ENCODE measurements at places on chromosomes 2 and 18.
A peak's percentile ranks its signal among the peaks of the same experiment; 100 is the strongest.

DNA sequence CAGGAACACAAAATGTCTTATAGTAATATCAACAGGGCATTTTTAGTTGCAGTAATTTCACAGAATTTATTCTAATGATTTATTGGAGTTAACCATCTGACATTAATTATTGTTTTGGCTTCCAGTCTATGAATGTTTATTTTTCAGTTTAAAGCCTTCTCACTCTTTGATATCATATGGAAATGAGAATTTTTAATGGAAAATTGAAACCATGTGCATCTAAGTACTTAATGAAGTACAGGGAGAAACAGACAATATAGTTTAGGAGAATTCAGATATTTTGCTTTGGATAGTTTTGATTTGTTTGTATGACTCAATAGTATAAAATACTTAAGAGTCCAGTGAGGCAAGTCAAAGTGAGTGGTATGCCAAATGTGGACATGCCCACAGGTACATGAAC is 126.1 kb downstream of the OLA1 start:
- DNase-seq, result no peak

DNA sequence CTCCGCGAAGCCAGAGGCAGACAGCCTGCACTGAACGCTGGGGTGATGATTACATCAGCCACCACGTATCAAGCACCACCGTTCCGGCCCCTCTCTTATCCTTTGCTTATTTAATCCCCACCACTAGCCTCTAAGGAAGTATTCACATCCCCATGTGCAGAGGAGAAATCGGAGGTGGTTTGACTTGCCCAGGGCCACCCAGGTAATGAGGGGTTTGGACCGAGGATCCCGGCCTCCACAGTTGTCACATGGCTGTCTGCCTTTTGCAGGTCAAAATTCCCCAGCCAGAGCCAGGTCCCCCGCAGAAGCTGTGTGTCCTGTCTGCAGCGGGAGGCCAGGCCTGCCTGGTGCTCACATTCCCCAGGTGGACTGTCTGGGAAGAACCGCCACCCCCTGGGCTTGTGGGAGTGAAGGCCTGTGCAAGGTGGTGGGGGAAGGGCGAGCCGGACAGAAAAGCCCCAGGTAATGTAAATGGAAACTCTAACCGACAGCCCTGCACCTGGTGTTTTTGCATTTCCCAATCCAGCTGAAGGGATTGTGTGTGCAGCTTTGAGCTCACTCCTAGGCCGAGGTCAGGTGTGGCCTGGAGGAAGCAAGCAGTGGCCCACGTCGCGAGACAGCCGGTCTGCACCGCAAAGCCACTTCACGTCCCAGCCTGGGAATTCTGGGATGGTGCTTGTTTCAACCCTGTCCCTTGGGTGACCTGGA is 108.5 kb upstream of the ID2 start:
- DNase-seq, result no peak

DNA sequence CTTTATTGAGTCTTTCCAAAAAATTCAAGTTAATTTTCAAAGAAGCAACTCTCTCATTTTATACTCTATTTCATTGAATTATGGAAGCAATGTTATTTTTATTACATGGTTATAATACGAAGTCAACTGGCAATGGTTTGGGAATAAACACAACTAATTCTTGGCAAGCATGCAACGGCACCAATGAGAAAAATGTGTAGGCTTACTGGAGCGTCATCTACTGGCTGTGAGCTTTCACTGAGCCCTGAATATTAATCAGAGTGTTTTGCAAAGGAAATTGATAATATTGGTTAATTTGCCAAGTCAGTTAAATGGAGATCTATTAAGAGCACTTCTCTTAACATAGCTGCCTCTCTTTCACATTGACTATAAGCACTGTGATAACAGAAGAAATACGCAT is 163.9 kb downstream of the IKZF2 start:
- DNase-seq, result no peak

DNA sequence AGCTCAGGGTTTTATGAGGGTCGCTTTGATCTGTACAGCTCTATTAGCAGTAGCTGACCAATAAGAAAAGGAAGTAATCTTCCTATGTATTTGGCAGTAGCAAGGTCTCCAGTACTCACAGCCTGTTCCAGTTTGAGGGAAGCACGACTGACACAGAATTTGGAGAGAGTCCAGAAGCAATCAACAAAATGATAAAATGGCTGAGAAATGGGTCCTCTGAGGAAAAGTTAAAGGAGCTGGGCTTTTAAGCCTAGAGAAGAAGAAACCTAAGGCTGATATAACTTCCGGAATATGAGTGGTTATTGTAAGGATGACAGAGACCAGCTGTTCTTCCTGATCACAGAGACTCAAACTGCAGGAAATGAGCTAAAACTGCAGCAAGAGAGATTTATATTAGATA is 382.8 kb downstream of the GPD2 start:
- no peak for DNase-seq

- DNase-seq, result no peak
These were observed 319.4 kb upstream of the RBMS1 start for GRCh38 chr2:160812830-160813505.

DNA sequence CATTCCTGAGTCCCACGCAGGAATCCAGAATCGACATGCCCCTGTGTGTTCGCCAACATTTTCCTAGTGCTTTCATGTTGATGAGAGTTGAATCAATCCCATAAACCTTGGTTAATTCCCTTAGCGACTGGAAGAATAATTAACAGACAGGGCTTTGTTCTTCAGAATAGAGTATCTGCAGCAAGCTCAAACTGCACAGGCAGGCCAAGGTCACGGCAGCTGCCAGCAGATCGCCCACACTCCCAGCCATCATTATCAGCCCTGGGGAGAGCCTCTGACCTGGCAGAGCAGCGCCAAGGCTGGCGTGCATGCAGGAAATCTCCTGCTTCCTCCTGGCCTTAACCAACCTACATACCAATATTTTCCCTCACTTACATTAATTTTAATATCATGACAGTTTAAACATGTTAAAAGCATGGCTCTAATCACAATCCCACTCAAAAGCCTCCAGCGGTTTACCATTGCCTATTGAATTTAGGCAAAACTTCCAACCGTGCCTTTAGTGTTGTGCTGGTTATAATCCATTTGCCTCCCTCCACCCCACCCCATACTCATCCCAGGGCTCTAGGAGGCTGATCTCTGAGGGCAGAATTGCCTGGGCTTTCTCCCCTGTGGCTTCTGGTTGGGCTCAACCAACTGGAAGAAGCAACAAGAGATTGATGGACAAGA is 46.8 kb upstream of the NCK2 start:
- no peak for DNase-seq

DNA sequence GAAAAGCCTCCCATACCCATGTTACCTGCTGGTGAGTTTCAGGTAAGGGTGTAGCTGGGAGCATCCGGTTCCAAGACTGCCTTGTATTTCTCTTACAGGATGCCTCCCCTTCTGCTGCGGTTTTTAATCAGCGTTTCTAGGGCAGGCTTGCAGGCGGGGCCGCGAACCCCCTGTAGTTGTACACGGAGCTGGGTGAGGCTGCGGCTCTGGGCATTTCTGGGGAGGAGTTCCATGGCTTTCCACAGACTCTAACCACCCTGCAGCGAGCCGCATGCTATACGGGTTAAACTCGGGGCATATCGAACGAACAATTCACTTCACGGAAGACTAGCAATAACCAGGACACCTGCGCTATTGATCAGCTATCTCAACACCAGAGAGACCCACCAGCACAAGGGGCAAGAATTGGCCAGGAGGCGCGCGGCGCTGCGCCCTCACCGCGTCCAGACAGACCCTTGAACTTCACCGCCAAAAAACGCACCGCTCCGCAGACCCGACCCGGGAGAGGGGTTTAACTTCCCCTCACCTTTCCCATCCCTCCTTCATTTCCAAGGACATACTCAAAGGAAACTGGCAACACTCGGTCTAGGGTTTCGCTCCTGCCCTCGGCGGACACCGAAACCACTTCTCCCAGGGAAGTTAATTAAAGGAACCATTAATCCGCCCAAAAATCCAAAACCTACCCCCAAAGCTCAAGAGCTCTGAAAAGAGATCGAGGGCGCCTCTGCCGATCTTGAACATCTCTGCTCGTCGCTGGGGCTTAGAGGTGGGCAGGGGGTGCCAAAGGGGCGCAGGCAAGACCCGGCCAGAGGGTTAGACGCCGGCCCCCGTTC is 909 bp downstream of the TGFA start:
- no peak for DNase-seq

- peak; percentile 78 for DNase-seq
These were observed 22.0 kb downstream of the FHL2 start for GRCh38 chr2:105376789-105377240.

- DNase-seq, result no peak
These were observed 74.3 kb upstream of the CCDC150 start for GRCh38 chr2:196565106-196565765.

DNA sequence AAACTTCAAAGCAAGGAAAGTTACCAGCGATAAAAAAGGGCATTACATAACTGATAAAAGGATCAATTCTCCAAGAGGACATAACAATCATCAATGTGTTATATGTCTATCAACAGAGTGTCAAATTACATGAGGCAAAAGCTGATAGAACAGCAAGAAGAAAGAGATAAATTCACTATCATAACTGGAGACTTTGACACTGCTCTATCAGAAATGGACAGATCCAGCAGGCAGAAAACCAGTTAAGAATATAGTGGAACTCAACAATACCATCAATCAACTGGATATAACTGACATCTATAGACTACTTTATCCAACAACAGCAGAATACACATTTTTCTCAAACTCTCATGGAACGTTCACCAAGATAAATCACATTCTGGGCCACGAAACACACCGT is 65.0 kb downstream of the ROCK2 start:
- DNase-seq, result no peak

DNA sequence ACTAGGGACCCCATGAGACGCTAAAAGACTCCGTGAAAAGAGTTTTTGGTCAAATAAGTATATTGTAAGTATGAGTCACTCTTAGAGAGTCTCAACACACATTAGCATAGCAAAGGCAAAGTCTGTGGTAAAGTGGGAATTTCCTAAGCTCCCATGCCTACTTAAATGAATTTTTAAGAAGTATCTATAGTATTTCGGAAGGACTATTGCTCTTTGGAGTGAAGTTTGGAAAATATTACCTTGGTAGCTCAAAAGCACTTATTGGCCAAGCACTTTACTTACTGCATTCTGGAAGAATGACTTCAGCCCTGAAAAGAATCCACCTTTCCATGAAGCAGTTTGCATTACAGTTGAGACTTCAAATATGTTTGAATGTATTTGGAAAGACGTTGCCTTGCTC is 57.1 kb downstream of the CAVIN2 start:
- peak; percentile 32 for DNase-seq

DNA sequence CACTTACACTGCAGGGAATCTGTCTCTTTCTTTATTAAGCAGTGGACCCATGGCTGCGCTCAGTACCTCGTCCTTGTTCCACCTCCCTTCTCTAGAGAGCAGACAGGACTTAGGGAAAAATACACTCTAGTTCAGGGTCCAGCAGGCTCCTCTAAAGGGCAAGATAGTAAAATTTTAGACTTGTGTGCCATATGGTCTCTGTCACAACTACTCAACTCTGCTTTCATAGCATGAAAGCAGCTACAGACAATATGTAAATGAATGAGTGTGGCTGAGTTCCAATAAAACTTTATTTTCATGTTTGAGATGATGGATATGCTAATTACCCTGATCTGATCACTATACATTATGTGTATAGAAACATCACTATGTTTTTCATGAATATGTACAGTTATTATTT is 163.1 kb downstream of the BABAM2 start:
- DNase-seq, result no peak

GRCh38 chr18:30920757-30921156 is 121.8 kb downstream of the DSC3 start:
- no peak for DNase-seq

DNA sequence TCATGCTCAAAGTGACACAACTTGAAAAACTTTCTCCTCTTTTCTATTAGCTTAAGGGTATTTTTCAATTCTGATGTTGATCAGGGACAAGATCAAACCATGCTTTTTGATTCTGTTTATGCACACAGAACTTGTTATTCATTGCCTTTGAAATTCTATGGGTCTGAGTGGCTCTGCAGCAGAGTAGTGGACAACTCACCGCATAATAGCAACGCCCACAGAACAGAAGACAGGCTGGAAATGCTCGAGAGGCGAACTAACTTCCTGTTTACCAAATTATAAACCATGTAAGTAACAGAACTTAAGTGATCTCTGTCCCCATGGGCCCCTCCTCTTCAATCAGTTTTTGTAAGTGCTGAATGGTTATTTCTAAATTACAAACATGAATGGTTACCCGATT is 131.2 kb downstream of the CBLN2 start:
- DNase-seq, result no peak

DNA sequence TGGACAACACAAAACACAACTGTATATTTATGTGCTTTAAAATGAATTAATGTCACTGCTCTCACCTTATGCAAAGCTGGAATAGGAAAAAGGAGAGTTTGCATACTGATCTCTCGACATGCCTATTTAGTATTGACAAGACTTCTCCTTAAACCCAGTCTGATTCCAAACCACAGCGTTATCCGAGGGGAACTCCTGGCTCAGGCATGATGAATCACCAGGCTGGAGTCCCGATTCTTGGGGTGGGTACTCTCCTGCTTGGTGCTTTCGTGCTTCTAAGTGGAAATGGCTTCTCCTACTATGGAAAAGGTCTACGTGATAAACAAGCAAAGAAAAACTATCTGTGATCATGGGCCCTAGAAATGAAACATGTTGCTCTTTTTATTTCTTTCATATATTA is 88.9 kb upstream of the SLC35G4 start:
- DNase-seq, result peak; percentile 28

DNA sequence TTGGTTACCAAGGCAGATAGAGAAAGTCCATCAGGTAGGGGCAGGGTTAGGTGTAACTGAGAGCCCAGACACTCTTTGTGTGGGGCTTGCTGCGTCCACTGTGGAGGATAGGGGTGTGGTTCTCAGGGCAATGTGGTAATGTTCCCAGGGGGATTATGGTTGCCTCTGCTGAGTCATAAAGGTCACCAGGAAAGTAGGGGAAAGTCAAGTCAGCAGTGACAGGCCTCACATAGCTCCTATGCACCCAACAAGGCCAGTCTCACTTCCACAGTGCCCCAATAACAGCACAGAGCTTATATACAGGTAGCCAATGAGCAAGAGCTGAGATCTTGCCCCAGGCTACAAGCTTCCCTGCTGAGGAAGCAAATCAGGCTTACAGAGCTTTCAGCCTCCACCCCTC is 1438.0 kb upstream of the ZEB2 start:
- DNase-seq, result peak; percentile 26

DNA sequence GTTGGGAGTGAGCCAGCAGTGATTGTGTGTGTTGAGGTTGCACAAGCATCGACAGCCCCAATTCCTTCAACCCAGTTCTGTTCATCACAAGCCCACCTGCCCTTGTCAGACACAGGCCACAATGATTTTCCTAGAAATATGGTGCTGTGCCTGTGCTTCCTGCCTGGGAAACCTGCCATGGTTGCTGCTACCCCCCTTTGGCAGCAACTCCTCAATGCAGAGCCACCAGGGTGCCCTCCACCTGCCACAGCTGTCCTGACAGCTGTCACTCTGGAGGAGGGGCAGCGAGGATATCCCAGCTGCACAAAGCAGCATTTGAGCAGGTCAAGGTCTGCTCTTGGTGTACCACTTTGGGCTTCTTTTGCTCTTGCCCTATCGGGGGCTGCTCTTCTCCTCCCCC is 27.1 kb downstream of the SMIM21 start:
- DNase-seq, result no peak

DNA sequence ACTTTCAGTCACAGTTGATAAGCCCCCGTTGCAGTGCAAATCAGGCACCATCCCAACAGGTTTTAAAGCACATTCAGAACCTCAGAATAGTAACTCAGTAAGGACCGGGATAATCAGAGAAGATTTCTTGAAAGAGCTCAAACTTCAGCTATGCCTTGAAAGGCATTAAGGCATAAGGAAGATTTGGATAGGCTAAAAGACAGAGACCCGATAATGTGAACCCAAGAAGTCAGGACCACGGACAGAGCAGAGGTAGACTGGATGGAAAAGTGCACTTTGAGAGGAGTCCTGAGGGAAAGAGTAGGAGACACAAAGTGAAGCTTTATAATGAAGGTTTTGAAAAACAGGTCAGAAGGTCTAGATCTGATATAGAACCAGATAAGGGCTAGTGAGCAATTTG is 36.9 kb upstream of the KLF7 start:
- DNase-seq, result peak; percentile 64

All from fibroblast of skin of back (primary cell).